NCI-H1417 (cell line): ENCODE measurements at places on chromosomes 2 and 18.

DNA sequence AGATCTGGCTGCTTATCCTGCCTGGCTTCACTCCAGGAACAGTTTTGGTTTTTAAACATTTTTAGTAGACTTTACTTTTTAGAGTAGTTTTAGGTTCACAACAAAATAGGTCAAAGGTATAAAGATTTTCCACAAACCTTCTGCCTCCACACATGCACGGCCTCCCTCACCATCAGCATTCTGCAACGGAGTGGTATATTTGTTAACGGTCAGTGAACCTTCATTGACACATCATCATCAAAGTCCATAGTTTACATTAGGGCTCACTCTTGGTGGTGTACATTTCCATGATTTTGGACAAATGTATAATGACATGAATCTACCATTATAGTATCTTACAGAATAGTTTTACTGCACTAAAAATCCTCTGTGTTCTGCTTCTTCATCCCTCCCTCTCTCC is 303.1 kb upstream of the EPAS1 start:
- DNase-seq = no peak

DNA sequence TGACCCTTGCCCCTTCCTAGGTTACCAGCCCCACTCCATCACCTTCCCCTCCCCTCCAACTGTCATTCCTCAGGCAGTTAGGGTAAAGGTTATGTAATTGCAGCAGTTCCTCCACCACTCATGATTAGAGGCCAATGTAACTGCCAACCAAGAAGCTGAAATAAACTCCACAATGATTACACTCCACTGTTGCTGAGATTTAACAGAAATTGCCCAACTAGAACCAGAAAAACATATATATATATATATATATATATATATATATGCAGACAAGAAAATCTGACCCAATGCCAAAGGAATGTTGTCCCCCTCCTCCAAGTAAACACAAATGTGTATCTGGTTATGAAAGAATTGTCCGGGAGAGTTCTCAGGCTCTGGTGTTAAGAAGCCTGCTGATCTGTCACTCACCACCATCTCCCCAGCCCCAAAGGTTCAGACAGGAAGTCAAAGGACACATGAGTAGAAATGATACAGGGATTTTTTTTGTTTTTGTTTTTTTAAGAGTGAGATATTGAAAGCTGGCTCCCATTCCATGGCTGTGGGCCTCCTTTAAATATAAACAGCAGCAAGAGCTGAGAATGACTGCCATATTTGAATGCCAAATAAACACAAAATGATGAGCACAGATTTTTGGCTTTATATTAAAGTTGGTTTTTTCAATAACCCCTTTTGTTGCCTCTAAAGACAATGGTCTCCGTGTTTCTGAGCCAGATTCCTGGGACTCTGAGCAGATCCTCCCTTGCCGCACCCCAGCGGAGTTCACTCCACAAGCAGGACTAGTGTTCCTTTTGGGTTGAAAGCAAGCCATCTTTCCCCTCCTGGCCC is 127.2 kb upstream of the MAPRE2 start:
- no peak for DNase-seq

GRCh38 chr2:202290316-202290715 is 24.8 kb downstream of the NOP58 start:
- no peak for DNase-seq

- DNase-seq = no peak
Measured at GRCh38 chr2:176150584-176151441, 537 bp upstream of the HOXD4 start.

- DNase-seq = peak; percentile 29
Measured at GRCh38 chr18:35672897-35673296, 91.4 kb downstream of the GALNT1 start.

DNA sequence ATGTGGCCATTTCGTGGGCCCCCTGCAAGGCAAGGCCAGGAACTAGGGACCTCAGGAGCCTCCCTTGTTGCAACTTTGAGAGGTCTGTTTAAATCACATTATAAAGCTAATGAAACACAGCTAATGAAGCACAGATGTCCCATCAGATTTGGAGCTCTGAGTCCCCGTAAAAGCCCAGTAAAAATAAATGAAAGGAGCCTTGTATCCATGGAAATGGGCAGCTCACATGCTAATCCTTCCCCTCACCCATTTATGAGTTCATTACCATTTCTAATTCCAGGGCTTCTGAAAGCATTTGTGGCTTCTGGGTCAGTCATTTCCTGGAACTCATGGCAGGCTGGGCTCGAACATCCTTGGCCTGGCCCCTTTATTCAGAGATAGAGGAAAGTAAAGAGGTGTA is 274.8 kb downstream of the SS18 start:
- DNase-seq = no peak

- DNase-seq = no peak
Measured at GRCh38 chr2:204657024-204657423, 111.7 kb downstream of the PARD3B start.
